ENCODE measurements at places on chromosomes 3 and 15.

- DNase-seq = no peak
Measured at GRCh38 chr15:34161329-34161963, 48.5 kb downstream of the KATNBL1 start.

- DNase-seq = peak; percentile 48
Measured at GRCh38 chr3:45537970-45538640, 56.4 kb upstream of the LIMD1 start.

DNA sequence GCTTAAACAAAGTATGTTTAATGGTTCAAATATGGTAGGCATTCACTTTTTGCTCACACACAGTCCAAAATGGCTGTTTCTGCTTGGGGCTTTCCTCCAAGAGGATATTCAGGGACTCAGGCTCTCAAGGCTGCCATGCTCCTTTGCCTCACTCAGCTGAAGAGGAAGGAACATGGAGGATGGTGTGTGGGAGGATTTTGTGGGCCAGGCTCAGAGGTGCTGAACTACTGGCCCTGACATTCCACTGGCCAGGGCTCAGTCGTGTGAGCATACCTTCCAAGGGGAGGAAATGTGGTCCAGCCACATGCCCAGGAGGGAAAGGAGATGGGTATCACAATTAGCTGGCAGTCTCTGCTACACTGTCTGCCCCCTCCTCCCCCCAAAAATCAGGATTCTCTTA lies 8.7 kb downstream of the PXYLP1 start:
- no peak for DNase-seq

DNA sequence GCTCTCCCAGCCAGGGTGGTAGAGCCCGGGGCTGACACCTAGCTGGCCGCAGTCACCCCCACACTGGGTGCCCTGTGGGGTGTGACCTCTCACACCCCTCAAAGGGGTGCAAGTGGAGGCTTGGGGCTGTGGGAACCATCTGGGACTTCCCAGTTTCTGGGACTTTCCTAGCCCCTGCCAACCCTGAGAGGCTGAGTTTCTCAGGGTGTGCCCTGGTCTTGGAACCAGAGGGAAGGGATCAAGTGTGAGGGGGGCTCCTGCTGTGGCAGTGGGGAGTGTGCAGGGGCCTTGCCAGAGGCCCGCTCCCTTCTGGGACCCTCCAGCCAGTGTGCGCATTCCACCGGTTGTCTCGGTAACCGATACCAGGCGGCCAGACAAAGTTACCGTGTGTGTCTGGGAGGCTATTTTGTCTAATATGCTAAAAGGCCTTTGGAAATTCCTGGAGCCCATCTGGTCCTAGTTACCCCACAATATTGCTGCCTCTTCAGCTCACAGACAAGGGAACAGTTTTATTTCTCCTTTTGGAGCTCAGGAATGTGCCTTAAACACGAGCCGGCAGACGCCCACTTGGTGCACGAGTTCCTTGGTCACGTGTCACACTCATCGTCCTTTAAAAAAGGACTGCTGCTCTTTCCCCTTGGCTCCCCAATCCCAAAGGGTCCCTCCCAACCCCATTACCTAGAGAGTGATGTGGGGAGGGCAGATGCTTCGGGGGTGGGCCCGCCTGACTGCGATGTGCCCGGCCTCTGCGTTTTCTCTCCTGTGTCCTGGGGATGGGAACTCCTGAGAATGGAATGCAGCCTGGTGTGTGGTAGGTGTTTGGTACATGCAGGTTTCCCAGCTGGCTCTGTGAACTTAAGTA lies 33.2 kb downstream of the HDAC11 start:
- no peak for DNase-seq

- peak; percentile 83 for DNase-seq
Measured at GRCh38 chr15:77633134-77633912, 611 bp upstream of the LINGO1 start.

GRCh38 chr3:177982034-177982433 lies 554.2 kb upstream of the KCNMB2 start:
- peak; percentile 16 for DNase-seq

- DNase-seq = no peak
Measured at GRCh38 chr3:101203411-101203810, 117.0 kb downstream of the IMPG2 start.

DNA sequence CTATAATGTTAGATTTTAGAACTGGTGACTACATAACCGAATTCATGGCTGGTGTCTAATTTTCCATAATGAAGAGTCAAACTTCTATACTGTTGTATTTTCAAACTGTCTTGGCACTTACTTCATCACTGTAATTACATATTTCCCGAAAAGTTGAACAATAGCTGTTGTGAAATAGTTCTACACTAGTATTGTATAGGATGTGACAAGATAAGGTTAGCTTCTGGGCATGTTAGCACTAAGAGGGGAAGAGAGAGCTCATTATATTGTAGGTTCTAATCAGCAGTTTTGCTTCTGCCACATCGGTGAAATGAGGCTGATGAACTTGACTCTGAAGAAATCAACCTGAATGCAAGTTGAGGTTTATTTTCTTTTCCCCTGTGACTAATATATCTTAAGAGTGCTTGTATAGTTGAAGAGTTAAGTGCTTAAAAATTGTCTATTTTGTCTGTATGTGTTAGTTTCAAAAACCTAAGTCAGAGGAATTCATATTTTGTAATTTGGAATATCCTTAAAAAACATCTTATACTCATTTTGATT lies 8.9 kb downstream of the GYG1 start:
- DNase-seq = no peak

- DNase-seq = no peak
Measured at GRCh38 chr3:73927203-73927570, 302.4 kb upstream of the PDZRN3 start.

GRCh38 chr3:8112587-8112986 lies 389.0 kb upstream of the LMCD1 start:
- DNase-seq = peak; percentile 2

DNA sequence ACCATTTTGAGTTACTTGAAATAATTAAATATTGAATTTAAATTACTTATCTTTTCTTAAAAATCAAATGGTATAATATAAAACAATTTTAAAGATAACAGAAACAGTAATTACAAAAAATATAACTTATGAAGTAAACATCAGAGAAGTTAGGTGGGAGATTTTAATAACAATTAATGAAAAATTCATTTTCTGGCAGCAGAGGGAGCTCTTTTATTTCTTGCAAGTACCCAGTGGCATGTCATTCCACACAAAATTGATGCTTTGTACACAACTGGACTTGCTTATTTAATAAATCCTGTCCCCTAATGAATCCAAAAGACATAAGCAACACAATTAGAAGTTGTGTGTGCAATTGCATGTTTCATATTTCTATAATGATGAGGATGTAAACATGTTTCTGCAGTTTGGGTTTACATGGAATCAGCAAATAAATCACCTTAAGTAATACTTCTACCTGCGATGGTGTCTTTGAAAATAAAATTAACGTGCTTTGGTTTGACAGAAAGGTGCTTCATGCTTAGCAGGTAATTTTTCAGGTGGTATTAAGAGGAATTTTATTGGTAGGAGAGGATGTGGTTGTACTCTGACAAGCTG lies 861.3 kb downstream of the ZPLD1 start:
- peak; percentile 38 for DNase-seq

DNA sequence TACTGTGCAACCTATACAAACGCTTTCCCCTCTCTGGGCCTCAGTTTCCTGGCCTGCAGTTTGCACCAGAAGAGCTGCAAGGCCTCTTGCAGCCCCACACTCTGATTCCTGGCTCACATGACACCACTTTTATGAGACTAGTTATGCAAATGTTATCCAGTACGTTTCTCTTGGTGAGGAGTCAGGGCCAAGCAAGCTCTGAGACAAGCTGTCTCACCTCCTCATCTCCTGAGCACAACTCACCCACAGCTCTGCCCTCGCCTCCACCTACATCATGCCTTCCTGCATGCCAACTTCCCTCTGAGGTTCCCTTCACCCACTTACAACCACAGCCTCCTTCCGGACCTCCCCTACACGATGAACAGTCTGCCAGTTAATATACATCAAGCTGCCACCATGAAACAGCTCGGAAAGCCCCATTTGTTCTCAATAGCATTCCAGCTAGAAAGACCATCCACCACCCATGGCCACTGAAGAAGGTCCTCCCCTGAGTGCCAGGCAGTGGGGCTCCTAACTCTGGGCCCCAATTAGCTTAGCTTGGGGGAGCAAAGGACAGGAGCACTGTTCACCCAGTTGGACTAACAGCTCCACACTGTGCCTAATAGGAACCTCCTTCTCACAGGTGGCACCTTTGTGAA lies 25.0 kb downstream of the CRYGS start:
- no peak for DNase-seq

DNA sequence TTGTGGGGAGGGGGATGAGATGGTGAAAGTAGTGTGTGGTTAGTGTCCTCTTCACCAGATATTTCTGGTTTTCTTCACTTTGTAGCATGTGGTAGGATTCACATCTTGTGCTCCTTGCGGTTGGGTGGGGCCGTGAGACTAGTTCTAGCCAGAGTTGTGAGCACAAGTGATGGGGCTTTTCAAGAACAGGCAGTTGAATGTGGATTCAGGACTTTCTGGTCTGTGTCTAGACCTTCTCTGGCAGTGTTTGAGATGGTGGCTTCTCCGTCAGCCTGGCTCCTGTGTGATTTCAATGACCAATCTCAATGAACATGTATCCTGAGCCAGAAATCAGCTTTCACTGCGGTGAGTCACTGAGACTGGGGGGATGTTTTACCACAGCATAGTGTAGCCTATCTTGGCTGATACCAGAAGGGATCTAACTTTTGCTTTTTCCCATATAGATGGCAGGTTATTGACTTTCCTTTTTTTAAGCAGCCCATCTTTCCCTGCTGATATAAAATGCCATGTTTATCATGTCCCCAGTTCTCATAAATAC lies 82.6 kb downstream of the RPLP1 start:
- no peak for DNase-seq

- no peak for DNase-seq
Measured at GRCh38 chr3:173826416-173826815, 428.9 kb downstream of the NLGN1 start.

DNA sequence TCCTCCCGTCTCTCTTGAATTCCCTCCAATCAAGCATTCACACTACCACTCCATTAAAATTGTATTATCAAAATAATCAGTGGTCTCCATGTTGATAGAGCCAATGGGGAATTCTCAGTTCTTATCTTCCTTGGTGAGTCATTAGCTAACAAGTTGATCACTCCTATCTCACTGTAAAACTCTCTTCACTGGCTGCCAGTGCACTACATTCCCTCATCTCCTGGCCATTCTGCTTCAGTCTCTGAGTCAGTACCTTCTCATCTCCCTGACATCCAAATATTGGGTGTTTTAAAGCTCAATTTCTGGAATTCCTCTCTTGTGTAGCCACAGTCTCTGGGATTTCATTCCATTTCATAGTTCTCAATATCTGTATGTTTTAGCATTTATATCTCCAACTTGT lies 175.2 kb downstream of the ALDH1A2 start:
- no peak for DNase-seq

GRCh38 chr15:57920911-57921310 lies 144.6 kb downstream of the ALDH1A2 start:
- DNase-seq = no peak

GRCh38 chr3:155331078-155331477 lies 37.6 kb upstream of the STRIT1 start:
- no peak for DNase-seq

DNA sequence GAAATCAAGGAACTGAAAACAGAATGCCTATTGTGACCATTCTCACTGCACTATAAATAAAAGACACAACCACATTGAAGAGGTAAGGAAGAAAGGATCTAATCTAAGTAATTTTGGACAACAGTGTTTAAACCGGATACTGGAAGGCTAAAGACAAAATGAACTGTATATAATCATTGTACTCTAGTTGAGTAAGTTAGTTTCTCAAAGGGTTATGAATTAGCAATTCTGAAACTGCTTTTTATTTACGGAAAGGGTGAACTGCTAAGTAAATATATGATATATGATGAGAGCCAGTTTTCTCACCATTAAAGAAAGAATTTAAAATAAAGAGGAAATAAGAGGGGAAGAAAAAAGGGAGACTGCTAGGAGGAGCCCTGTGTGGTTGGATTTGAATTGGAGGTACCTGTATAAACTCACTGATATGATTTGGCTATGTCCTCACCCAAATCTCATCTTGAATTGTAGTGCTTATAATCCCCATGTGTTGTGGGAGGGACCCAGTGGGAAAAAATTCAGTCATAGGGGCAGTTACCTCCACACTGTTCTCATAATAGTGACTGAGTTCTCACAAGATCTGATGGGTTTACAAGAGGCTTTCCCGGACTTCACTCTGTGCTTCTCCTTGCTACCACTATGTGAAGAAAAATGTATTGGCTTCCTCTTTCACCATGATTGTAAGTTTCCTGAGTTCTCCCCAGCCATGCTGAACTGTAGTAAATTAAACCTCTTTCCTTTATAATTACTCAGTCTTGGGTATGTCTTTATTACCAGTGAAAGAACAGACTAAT lies 607.7 kb downstream of the PYDC2 start:
- no peak for DNase-seq

- no peak for DNase-seq
Measured at GRCh38 chr3:114624047-114624445, 330.2 kb downstream of the TIGIT start.

DNA sequence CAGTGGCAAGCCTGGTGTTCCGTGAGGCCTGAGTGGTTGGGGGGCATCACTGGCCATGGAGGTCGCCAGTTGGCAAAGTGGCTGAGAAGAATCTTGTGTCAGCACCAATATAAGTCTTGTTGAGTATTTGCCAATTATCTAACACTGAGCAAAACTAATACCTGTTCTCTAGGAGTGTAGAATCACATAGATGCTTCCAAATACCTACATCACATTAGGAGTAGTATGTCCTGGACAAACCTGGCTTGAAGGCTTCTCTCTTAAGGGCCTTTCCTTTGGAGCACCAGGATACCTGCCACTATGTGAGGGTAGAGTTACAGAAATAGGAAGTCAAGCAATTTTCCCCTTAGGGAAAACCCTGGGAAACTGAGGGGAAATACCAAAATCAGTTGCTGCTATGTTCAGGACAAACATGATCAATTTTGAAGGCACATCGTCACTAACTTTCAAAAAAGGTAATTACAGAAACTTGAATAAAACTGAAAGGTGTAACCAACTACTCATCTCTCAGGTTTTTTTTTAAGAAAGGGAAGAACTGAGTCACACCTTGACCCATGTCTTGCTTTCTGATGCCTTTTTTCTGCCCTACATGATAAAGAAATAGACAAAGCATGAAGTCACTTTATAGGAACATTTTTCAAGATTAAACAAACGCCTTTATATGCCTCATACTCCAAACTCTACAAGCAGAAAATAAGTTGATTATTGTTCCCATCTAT lies 100.4 kb downstream of the IMPG2 start:
- no peak for DNase-seq

DNA sequence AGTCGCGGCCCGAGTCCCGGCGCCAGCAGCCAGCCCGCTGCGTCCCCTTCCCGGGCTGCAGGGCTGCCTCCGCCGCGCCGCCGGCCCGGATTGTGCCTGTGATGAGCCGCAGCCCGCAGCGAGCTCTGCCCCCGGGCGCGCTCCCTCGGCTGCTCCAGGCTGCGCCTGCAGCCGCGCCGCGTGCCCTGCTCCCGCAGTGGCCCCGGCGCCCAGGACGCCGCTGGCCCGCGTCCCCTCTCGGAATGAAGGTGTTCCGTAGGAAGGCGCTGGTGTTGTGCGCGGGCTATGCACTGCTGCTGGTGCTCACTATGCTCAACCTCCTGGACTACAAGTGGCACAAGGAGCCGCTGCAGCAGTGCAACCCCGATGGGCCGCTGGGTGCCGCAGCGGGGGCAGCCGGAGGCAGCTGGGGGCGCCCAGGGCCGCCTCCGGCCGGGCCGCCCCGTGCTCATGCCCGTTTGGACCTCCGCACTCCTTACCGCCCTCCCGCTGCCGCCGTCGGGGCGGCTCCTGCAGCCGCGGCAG lies 1.2 kb downstream of the CHST2 start:
- peak; percentile 62 for DNase-seq

- DNase-seq = no peak
Measured at GRCh38 chr3:133832802-133833144, 27.2 kb downstream of the SRPRB start.

- DNase-seq = no peak
Measured at GRCh38 chr3:133940536-133940935, 44.9 kb upstream of the RAB6B start.
